Fibroblast of villous mesenchyme (primary cell): ENCODE measurements at places on chromosomes 5 and 9. TPM values are rescaled to one million over a fixed set of nuclear protein-coding genes. Genes with fewer than 3 reads are reported as not detected.

DNA sequence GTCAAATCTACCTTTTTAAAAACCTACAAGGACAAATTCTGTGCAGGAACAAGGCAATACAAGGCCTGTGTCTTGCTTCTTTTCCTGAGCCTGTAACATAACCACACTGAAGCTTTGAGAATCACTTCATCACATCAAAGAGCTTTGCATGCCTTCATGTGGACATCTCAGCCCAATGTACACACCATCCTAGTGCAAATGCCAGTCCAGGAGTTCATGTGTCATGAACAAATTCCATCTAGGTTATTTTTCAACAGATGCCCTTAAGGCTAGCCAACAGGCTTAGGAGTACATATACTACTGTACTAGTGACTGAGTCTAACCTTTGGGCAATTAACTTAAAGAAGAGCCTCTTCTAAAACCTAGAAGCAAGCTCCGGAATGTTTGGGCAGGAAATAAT lies 106.4 kb downstream of the CDH10 start:
- no peak for DNase-seq

GRCh38 chr9:34256104-34256503 lies 73.0 kb downstream of the KIF24 start:
- no peak for DNase-seq

ARHGEF39 gene
- total RNA-seq = 0.97 and 3.0 TPM in 2 replicates

PCDHGA8 gene
- total RNA-seq = 3.0 and 3.2 TPM in 2 replicates

GRCh38 chr9:131178382-131178781 lies 53.0 kb downstream of the NUP214 start:
- DNase-seq = peak; percentile 75

CCL27 gene
- total RNA-seq = not detected in 2 replicates

FCN2 gene
- total RNA-seq = not detected in 2 replicates

DNA sequence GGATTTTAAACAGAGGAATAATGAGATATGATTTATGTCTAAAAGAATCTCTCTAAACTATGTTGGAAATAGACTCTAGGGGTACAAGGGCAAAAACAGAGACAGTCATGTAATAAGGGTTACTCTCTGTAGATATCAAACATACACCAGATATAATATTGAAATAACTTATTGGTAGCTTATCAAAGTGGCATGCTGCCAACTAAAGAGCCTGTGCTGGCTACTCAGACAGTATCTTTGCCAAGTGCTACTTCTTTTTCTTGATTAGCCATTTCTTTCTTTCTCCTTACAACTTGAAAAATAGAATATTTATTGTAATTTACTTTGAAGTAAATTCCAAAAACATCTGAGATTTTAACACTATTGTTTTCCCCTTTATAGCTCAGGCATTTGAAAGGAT lies 34.9 kb downstream of the ZFYVE16 start:
- DNase-seq = no peak

DNA sequence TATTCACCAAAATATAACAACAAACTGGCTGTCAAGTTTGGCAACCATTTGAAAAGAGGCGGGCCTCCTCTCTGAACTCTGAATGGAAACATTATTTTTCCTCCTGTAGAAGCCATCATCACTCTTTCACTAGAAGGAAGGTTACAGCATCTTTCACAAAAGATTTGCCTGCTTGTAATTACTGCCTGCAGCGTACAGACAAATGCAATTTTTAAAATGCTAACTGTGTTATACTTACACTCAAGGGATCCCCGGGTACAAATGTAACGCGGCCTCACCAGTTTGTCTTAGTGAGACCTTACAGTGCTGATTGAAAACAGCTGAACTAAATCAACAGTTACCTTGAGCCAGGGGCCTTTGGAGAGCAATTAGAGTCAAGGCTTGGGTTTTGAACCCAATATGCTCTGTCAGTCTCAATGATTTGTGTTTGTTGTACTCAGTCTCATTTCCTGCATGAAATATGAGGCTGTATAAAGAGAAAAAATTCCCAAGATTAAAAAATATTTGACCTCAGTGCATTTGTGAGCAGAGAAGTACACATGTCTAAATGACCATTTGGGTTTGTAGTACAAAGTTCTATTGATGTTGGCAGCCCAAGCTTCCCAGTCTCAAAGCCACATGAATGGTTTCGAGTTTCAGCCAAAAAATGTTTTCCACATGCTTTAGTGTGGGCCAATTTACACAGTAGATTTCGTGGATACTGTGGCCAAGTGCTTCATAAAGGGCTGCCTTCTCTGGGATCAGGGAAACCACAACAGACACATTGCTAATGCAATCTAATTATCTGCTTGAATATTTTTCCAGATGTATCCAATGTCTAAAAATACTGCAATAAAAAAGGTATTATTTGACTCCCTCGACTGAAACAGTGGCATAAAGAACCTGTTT lies 500.0 kb downstream of the SPATA31D1 start:
- DNase-seq = peak; percentile 30

DNA sequence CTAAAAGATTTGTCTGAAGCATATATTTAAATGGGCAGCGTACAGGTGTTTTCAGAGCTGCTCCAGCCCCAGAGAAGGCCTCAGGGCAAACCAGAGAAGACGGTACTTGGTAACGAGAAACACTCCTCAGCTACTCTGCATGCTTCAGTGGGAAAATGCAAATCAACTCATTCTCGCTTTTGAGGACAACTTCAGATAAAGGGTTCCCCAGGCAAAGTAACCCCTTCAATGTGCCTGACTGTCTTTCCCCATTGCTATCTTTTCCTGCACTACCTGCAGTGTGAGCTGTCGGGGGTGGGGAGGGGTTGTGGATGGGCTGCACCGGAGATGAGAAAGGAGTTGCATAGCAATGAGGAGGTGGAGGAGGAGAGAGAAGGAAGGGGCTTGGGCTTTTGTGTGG lies 339.7 kb upstream of the CLINT1 start:
- no peak for DNase-seq

DNA sequence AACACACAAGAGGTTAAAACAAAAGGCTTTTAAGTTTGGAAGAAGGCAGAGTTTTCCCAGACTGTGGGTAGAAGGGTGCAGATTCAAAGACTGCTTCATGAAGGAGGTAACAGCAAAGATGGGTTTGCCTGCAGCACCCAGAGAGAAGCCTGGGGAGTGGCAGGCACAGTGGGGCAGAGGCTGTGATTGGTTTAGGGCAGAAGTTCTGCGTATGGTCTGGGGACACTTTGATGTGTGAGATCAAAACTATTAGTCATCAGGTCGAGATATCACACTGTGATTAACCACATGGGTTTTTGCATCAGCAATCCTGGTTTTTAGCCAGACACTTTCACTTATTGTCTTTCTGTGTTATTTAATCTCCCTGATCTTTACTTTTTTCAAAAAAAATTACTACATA lies 188.8 kb upstream of the GLRA1 start:
- no peak for DNase-seq

DNA sequence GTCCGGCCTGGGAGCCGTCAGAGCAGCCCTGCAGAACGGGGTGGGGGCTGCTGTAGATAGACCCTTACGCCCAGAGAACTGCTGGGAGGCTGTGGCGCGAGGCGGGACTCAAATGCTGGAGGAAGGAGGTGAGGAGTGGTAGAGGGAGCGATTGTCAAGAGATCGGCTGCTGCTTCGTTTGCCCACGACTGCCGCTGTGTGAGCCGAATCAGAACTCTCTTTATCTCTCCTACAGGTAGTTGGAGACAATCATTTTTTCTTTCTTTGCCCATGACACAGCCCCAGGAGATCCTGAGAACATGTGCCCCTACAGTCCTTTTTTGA lies 456 bp downstream of the ZNF79 start:
- no peak for DNase-seq

DNA sequence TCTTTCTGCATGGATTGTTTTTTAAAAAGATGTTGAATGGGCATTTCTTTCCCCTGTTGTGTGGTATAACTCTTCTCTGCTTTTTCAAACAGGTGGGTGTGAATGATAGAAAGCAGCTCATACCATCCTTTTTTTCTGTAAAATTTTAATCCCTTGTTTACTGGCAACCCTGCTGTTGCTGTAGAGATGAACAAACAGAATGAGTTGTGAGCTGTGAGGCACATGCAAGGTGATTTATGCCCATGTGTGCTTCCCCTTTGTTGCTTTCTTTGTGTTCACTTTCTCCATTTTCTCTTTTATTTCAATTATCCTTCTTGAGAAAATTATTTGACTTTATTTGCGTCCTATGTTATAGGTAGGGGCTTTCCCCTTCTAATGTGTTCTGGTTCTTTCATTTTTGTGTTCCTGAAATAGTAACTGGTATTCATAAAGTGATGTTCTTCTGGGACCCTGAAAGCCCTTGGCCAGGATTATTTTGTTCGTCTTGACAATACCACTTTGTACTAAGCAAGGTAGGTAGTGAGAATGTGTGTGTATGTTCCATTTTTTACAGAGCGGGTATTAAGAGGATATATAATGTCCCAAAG lies 79.9 kb downstream of the AOPEP start:
- DNase-seq = no peak

- DNase-seq = peak; percentile 33
These were observed 40.3 kb downstream of the SERINC5 start for GRCh38 chr5:80215523-80215922.

DNA sequence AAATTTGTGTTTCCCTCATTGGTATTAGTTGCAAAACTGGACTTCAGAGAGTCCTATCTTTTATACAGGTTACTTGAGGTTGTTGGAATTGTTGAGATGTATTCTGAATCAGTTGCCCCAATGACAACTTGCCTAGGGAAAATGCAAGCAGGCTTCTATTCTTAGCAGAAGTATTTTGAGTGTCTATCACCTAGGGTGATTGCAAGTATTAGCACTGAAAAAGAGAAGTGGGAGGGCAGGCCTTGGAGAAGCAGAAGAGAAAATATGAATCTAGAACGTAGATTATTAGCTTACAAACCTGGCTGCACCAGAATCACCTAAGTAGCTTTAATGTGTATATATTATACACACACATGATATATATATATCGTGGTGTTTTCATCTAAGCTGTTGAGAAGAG lies 43.2 kb downstream of the ADAMTS12 start:
- no peak for DNase-seq

DNA sequence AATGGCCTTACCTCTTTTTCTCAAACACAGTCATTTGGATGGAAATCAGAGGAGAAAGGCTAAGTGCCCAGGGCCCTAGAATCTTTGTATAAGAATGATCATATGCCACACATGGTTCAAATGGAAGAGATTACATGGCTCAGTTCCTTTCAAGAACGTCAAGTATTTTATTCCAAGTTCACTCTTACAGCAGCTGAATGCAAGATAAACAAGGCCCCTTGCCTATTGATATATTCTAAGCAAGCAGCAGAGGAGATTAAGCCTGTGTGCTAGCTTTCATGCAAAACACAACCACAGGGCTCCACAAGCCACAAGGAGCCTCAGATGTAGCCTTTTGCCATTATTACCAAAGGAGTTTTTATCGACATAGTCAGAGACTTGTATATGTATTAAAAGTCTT lies 55.3 kb upstream of the SLCO6A1 start:
- DNase-seq = no peak

- DNase-seq = no peak
These were observed 23.5 kb downstream of the KCTD16 start for GRCh38 chr5:144194144-144194543.

- peak; percentile 63 for DNase-seq
These were observed 222.7 kb downstream of the DCP2 start for GRCh38 chr5:113199122-113199905.

DNA sequence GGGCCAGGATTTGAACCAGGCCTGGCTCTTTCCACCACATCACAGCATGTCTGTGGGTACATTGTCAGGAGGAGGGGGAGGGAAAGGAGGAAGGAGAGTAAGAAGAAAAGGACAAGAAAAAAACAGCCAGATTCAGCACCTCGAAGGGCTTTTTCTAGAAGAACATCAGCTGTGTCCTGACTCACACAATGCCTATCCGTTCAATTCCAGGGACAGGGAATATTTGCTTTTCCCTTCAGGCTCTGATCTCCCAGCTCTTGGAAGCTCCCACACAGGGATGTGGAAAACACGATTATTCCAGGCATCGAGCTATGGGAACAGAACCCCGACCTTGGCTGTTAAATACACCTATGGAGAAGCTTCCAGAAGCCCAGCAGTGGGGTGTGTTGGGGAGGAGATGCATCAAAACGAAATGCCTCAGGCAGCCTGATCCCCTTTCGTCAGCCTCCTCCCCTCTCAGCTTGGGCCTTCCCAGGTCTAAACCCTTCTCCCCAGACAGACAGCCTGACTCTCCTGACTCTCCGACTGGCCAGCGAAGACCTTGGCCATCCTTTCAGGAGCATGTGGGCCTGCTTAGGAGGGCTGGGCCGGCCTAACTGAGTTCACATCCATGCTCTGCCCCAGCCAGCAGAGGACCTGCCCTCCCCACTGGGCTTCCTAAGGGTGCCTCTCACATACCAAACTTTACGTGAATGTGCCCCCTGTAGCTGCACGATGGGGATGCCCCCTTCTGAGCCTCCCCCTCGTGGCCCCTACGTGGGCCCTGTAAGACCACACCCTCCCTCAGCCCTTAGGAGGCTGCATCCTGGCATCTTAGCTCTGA lies 54.4 kb downstream of the NEURL1B start:
- no peak for DNase-seq

GRCh38 chr5:19564036-19564435 lies 424.0 kb downstream of the CDH18 start:
- no peak for DNase-seq

GRCh38 chr5:54753034-54753433 lies 232.4 kb downstream of the ESM1 start:
- DNase-seq = peak; percentile 66

DNA sequence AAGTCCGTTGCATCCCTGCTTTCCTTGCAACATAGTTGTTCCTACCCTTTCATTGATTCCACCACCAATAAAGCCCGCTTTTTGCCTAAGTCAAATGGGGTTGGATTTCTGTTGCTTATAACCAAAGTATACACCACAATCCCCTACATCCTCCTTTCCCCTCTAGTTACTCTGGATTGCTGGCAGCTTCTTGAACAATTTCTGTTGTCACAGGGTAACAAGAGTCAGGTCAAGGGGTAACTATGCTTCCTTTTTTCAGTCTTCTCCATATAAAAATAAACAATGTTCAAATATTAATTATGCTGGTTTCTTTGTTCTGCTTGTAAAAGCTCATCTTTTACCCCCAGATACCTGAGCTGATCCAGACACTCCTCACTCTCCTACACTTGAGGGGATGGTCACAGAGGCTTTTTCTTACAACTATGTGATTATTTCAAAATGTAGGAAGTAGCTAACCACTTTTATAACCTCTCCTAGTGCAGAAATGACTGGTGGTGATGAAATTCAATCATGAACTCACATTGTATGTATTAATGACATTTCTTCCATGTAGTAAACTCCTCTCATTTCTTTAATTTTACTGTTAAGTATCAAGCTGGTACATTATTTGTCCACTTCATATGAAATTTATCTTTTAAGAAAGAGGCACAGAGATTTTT lies 136.5 kb downstream of the SNX18 start:
- DNase-seq = no peak

C5orf24 gene
- total RNA-seq = 46.4 and 59.6 TPM in 2 replicates

DNA sequence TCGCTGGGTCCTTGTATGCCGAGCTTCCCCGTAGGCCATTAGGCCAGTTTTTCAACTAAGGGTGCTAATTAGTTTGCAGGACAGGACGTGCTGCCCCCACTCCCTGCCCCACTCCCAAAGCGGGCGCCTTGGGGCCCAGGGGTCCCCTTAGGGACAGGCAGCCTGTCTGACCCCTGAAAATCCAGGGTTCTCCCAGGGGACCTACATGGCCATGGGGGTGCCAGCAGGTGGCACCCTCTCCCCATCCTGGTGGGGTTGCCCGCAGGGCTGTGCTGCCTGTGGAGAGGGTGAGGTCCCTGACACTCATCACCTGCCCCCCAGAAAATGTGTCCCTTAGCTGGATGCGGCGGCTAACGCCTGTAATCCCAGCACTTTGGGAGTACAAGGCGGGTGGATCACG lies 8.5 kb upstream of the CCDC187 start:
- DNase-seq = peak; percentile 64
